Subcutaneous preadipocyte (primary cell): ENCODE measurements at places on chromosomes 13 and 19. TPM values are rescaled to one million over a fixed set of nuclear protein-coding genes. Genes with fewer than 3 reads are reported as not detected.

FBXO27 gene
- 1.8 and 2.2 TPM in 2 replicates for total RNA-seq

KANK3 gene
- under 0.01 and 0.20 TPM in 2 replicates for total RNA-seq

DOCK9 gene
- 18.0 and 18.6 TPM in 2 replicates for total RNA-seq

TEAD2 gene
- total RNA-seq, result 5.9 and 16.0 TPM in 2 replicates

MAB21L1 gene
- 1.1 and 1.4 TPM in 2 replicates for total RNA-seq

TMPRSS9 gene
- total RNA-seq, result under 0.01 TPM in 1 of 2 replicates, not detected in the other

XPO4 gene
- 18.7 and 30.1 TPM in 2 replicates for total RNA-seq

HIF3A gene
- 10.8 and 22.0 TPM in 2 replicates for total RNA-seq

PCSK4 gene
- total RNA-seq, result 0.78 and 1.8 TPM in 2 replicates

KLK1 gene
- 0.37 TPM in 1 of 2 replicates, not detected in the other for total RNA-seq

FAM216B gene
- not detected in 2 replicates for total RNA-seq

ZNF836 gene
- total RNA-seq, result 3.3 and 5.1 TPM in 2 replicates

FOXO1 gene
- 3.3 and 6.6 TPM in 2 replicates for total RNA-seq

COX6B2 gene
- not detected in 2 replicates for total RNA-seq

MIA gene
- total RNA-seq, result 0.37 TPM in 1 of 2 replicates, not detected in the other

IGFL1 gene
- not detected in 2 replicates for total RNA-seq

SAFB gene
- total RNA-seq, result 33.8 and 54.7 TPM in 2 replicates

CACNG8 gene
- total RNA-seq, result 0.20 TPM in 1 of 2 replicates, not detected in the other

ZNF534 gene
- under 0.01 and 0.20 TPM in 2 replicates for total RNA-seq

ACP4 gene
- total RNA-seq, result not detected in 2 replicates

ZNF554 gene
- total RNA-seq, result 1.6 and 2.9 TPM in 2 replicates

SH2D3A gene
- not detected in 2 replicates for total RNA-seq

PABPC3 gene
- under 0.01 TPM in 2 replicates for total RNA-seq

DAND5 gene
- total RNA-seq, result not detected in 2 replicates

TPTE2 gene
- not detected in 2 replicates for total RNA-seq

SBSN gene
- 4.3 and 13.6 TPM in 2 replicates for total RNA-seq

TMTC4 gene
- 17.6 and 28.3 TPM in 2 replicates for total RNA-seq

TNPO2 gene
- total RNA-seq, result 43.0 and 54.0 TPM in 2 replicates

TNNI3 gene
- 0.37 TPM in 1 of 2 replicates, not detected in the other for total RNA-seq
